Stromal cell of bone marrow (primary cell): ENCODE measurements at places on chromosomes 16 and 17.
A peak's percentile ranks its signal among the peaks of the same experiment; 100 is the strongest.

GRCh38 chr17:7704601-7705268 lies at the start of gene EFNB3:
TSS of gene EFNB3 (plus strand) at chr17:7705202. CDS start at chr17:7705599, 397 bp downstream.
- no peak for DNase-seq

DNA sequence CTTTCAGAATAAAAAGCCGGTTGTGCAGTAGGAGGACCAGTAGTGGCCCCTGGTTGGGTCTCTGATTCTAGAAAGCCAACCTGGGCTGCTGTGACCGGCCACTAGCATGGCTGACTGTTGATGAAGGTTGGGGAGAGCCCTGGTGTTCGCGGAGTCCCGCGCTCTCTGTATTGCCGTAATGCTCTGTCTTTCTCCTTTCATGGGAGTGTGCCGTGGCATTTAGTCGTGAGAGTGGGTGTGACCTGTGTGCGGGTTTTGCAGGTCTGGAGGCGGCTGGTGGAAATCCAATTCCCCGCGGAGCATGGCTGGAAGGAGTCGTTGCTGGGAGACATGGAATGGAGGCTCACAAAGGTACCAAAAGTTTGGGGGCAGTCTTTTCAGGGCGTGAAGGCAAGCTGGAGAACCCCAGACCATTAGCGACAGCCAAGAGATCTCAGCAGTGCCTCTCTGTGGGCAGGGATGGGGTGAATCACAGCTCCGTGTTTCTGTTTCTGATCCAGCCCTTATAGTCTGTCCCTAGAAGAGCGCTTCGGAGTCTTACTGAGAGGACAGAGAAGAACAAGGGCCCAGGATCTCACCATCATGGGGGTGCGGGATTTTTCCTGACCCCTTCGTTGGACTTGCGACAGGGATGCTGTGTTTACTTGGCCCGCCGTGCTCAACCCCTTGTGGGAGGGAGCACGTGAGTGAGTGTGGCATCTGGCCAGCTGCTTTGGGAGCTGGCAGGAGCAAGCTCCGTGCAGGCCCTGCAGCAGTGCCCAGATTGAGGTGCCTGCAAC lies 56.5 kb downstream of the RNF213 start:
- DNase-seq, result no peak

DNA sequence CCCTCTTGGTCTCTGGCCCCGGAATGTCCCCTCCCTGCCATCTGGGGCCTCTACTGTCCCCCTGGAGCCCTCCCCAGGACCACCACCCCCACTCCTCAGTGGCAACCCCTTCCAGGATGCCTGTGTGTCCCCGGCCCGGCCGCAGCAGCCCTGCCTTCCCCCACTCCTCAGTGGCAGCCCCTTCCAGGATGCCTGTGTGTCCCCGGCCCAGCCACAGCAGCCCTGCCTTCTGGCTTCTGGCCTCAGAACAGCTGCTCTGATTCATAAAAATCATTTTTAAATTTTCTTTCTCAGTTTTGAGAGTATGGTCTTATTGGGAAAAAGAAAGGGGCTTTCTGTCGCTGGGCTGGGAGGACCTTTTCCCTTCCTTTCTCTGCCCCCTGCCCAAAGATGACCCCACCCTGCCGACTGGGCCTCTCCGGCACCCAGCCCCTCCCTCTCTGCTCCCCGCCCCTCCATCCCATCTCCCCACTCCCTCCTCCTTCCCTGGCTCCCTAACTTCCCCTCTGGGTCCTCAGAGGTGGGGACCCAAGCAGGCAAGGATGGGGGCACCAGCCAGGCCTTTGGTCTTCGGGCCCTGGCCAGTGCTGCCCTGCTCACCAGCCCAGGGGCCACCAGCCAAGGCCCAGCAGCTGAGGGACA lies 40.5 kb downstream of the BAHCC1 start:
- no peak for DNase-seq

- no peak for DNase-seq
These were observed 50.6 kb upstream of the RBFOX3 start for GRCh38 chr17:79661292-79662041.

DNA sequence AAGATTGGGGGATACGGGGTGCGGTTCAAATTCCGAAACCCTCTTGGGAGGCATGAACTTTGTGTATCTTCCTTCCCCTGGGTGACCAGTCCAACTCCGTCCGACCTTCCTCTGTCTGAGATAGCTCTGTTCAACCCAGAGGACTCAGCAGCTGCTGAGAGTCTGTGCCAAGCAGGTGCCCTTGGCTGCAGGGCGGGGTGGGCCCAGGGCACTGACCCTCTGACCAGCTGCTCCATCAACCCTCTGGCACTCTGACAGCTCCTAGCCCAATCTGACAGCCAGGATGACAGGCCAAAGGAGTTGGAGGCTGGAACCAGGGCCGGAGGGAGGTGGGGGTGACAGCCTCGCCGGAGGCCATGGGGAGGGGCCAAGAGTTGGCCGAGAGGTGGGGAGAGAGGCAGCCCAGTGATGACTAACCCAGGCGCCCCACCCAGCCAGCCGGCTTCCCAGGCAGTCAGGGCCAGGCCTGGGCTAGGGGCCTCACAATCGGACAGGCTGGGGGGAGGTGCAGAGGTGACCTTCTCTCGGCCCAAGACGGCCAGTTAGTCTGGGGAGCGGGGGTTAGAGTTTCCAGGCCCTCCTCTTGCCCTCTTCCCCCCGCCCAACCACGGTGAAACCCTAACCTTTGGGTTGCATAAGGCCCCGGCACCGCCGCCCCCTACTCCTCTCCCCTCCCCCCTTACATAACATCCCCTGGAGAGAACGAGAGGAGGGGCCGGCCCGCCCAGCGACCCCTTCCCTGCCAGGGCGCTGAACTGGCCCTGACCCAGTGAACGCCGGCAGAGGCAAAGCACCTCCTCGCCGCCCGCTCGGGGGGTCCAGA lies 5.0 kb upstream of the TLCD2 start:
- peak; percentile 87 for DNase-seq

GRCh38 chr17:27551701-27552248 lies 79.2 kb upstream of the LGALS9 start:
- DNase-seq, result no peak

- DNase-seq, result no peak
These were observed 118.6 kb upstream of the TNRC6C start for GRCh38 chr17:77839698-77840512.
